Cardiac muscle cell (in vitro differentiated cells and primary cell): ENCODE measurements at places on chromosomes 4 and X.

GRCh38 chr4:102259081-102259480 is 86.2 kb downstream of the SLC39A8 start:
- no peak for DNase-seq

GRCh38 chrX:132676561-132677186 is 187.8 kb upstream of the MBNL3 start:
- no peak for DNase-seq

- DNase-seq = peak; percentile 72
Observed at GRCh38 chrX:152637649-152638442, at the start of gene GABRQ. Gene GABRQ, plus strand, starts transcription at chrX:152637895. Its CDS starts 308 bp downstream, at chrX:152638203.

- peak; percentile 32 for DNase-seq
Observed at GRCh38 chr4:108596344-108596743, 24.0 kb upstream of the RPL34 start.
